ENCODE measurements at places on chromosomes 7 and 10. TPM values are rescaled to one million over a fixed set of nuclear protein-coding genes. Genes with fewer than 3 reads are reported as not detected.

The PANK1 gene
- polyA plus RNA-seq: 5.5 TPM

- DNase-seq: no peak
Observed at GRCh38 chr10:98131619-98132018, 2.8 kb upstream of the R3HCC1L start.

The IDI2 gene
- polyA plus RNA-seq: not detected

The ZSCAN25 gene
- polyA plus RNA-seq: 6.3 TPM

GRCh38 chr10:132848951-132849545 is 63.1 kb upstream of the NKX6-2 start:
- no peak for DNase-seq

The AMPH gene
- polyA plus RNA-seq: 0.26 TPM

- no peak for DNase-seq
Observed at GRCh38 chr10:116088985-116089384, 184.0 kb downstream of the GFRA1 start.

DNA sequence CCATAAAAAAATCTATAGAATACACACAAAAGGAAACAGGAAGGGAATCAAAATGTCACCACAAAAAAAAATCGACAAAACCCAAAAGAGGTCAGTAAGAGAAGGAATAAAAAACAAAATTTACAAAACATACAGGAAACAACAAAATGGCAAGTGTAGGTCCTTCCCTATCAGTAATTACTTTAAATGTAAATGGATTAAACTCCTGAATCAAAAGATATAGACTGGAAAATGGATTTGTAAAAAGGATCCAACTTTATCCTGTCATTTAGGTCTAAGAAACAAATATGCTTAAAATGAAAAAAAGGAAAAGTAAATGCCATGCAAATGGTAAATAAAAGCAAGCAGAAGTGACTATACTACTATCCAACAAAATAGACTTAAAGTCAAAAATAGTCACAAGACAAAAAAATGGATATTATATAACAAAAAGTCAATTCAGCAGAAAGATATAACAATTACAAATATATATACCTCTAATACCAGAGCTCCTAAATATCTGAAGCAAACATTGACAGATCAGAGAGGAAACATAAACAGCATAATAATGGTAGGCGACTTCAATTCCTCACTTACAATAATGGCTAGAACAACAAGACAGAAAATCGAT is 2.0 kb downstream of the OR13A1 start:
- no peak for DNase-seq

The PPP3CB gene
- 22.2 TPM for polyA plus RNA-seq

DNA sequence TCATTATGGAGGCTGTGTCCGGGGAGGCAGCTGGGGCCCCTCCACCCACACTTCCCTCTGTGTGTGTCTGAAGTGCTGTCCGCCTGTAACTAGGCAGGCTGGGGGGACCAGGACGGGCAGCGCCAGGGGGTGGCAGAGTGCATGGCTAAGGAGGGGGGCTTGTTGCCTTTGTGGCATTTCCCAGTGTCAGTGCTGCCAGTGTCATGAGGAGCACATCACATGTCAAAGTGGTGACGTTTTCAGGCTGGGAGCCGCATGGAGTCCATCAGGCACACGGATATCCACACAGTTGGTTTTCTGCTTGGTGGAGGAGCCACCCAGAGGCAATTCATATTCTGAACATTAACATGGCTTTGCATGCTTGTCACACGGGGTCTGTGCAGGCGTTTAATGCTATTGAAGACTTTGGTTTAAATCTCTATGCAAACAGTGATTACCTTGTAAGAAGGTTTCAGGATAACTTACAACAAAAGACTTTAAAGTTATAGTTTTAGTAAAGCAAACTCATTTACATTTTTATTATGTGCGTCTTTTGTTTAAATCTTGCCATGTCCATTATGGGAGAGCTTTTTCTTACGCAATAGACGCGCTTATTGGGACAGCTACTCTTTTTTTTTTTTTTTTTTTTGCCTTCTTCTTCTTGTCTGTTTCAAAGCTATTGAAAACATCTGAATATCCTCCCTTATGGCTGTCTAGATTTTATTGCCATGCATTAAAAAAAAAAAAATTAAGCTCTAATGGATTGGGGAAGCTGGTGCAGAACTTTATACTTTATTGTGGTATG is 52.9 kb downstream of the C10orf67 start:
- DNase-seq: no peak

The TCF7L2 gene
- polyA plus RNA-seq: 16.5 TPM

GRCh38 chr10:101226491-101227428 is 2.5 kb downstream of the LBX1 start:
- no peak for DNase-seq

The NPFFR1 gene
- polyA plus RNA-seq: not detected
